CD4-positive, alpha-beta memory T cell (primary cell): ENCODE measurements at places on chromosomes 13 and 19.

DNA sequence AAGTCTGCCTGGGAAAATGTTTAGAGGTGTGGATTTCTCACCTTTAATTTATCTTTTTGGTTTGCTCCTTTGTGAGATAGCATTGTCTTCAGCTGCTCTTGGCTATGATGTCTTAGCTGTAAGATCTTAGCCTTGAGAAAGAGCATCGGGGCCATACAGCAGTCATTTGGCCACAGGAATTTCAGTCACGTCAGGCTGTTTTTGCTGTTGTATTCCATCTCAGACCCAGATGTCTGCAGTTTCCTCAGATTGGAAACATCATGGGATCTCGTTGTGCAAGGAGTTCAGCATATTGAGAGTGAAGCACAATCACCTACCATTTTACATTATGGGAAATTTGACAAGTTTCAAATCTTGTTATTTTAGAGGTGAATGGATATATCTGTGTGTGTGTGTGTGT, 89.3 kb upstream of the C1QTNF9B start:
- DNase-seq, result no peak

GRCh38 chr19:49849433-49850220, 1.3 kb upstream of the PTOV1 start:
- no peak for DNase-seq

DNA sequence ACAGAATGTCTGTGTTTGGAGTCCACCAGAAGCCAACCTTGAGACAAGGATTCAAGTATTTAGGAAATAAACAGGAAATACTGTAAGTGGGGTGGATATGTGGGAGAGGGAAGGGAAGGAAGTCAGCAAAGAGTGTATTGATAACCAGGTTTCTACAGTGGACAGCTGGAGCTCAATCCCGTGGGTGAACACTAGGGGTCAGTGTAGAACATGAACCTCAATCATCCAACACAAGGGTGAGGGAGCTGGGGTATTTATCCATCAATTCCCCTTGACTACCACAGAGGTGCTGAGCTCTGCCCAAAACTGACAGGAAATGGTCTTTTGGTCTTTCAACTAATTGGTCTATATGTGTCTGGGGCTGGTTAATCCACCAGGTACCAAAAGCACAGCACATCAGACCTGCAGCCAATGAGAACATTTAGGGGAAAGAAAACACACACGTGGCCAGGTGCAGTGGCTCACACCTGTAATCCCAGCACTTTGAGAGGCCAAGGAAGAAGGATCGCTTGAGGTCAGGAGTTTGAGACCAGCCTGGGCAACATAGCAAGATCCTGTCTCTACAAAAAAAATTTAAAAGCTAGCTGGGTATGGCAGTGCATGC, 5.6 kb upstream of the SYDE1 start:
- DNase-seq, result peak; percentile 44

DNA sequence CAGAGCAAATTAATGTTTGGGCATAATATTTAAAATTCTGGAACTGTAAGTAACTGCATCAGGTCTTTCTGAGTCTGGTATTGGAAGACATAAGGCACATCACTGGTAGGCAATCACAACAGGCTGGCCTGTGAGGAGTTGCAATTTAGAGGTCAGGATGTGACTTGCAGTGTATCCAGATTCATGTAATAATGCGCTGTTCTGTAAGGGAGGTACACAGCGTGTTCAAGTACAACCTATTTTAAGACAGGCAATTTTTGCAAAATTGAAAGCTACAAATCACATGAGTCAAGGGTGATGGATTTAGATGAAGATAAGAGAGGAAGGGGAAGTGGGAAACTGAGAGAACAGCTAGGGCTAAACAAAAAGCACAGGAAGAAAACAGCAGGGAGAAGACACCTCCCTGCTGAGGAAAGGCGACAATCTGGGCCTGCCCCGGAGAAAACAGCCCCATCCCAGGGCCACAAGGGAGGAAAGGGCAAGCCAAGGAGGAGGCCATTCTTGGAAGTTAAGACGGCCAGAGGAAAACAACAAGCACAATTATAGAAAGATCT, 138.1 kb downstream of the LACC1 start:
- DNase-seq, result no peak

DNA sequence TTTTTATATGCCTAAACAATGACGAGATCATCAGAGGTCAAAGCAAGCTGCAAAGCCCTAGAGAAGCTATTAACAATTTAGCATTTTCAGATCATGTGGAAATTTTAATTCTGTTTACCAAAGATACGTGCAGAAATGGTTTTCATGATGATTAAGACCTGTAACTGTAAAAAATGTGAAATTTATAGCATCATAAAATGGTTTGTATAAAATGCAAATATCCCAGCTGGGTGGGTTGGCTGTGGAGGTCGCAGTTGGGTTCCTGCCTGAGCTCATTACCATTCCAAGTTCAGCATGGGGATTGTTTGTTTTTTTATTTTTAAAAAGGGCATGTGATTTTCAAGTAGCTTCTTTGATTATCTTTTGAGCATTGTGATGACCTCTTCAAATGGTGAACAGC, 47.9 kb upstream of the SIAH3 start:
- DNase-seq, result no peak

GRCh38 chr13:92407858-92408257, 818.7 kb upstream of the GPC6 start:
- DNase-seq, result no peak

DNA sequence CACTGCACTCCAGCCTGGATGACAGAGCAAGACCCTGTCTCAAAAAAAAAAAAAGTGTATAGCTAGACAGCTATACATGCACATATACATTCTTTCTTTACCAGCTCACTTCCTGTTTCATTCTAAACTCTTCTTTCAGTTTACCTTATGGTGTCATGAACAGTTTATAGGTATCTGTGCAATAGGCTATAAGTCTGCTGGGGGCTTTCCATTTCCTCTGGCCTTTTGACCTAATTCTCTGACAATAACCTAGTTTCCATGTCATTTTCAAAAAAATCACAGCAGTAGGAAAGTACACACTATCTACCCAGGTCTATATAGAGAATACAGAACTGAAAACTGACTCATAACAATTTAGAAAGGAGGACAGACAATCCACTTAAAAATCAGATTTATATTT, 24.4 kb upstream of the URAD start:
- no peak for DNase-seq

DNA sequence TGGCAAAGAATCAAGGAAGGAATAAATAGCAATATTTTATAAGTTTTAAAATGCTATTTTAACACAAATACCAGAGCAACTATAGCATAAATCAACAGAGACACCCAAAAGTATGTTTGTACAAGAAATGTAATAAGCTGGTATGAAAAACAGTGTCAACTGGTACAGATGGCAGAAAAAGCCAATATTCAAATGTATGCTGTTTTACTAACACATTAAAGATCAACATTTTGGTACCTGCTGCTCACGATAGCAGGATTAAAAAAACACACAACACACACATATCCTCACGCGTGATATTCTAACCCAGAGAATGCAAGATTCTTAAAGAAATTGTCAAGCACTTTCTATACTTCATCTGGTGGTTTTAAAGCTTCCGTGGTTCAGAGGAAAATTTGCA, 48.1 kb upstream of the C19orf12 start:
- no peak for DNase-seq

DNA sequence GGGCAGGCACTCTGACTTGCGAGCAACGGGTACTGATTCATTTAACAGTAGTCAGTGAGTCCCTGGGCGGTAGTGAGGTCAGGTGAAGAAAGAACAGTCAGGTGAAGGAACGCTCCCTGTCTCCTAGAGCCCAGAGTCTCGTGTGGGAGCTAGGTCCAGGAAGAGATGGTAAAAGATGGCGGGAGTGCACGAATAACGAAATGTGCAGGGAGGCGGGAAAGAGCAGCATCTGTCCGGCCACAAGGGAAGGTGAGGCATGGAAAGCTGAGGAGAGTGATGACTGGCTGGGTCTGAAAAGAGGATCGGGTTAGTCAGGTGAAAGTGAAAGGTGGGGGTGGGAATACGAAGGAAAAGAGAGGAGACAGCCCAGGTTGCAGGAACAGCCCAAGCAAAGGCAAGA, 63.9 kb upstream of the SLC15A1 start:
- DNase-seq, result no peak

DNA sequence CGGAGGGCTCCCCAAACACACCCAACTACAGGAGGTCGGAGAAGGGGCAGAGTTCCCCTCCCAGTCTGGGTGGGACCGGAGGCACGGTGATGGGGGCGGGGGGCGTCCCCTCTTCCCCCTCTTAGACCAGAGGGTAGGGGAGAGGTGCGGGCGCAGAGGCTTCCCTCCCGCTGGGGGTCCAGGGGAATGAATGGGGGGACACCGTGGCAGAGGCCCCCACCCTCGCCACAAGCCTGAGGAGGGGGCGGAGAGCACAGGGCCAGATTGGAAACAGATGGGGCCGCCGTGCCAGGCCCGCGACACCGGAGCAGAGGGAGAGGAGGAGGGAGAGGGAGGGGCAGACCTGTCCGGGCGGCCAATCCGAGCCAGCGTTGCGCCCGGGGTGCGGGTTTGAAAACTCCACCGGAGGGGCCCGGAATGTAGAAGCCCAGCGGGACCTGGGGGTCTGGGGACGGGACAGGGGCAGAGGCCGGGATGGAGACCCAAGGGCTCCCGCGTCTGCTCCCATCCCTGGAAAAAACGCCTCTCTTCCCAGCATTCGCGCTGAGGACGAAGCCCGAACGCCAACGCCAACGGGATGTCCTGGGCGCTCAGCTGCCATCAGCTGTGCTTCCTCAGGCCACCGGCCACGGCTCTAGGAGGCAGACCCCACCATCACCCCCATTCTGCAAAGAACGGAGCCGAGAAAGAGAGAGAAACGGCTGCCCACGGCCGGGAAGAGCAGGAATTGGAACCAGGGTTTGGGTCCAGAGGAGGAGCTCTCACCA, 46.8 kb downstream of the PTPRS start:
- DNase-seq, result no peak

- DNase-seq, result no peak
Observed at GRCh38 chr19:11704626-11705025, 34.1 kb downstream of the ZNF823 start.

GRCh38 chr19:19464339-19465098, 50.8 kb downstream of the TSSK6 start:
- DNase-seq, result no peak

- DNase-seq, result no peak
Observed at GRCh38 chr13:113145911-113146598, 12.4 kb upstream of the PROZ start.

DNA sequence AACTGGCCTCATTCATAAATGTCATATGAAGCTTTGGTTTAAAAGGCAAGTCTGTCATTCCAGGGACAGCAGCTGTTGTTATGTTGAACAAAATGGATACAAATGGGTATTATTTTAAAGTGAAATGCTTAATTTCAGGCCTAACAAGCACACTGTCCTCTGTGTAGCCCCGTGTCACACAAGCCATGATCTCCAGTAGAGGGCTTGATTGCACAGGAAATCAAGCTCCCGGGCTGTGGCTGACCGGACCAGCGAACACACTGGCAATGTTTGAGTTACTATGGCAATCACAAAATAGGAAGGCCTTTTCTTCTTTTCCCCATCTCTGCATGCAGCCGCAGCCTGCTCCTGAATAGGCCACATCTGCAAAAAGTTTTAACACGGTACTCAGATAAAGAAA, 64.0 kb upstream of the GSX1 start:
- no peak for DNase-seq
